Type B pancreatic cell (in vitro differentiated cells): ENCODE measurements at places on chromosomes 5 and 9.
A peak's percentile ranks its signal among the peaks of the same experiment; 100 is the strongest.

GRCh38 chr5:140273401-140273877 is 29.5 kb downstream of the PFDN1 start:
- peaks cover 25% of the 10 kb centered on the region for H3K36me3 ChIP-seq
- no peak overlapping the region for H3K4me3 ChIP-seq
- DNase-seq: no peak
- no peaks in the 10 kb centered on the region for H3K27me3 ChIP-seq
- H3K27ac ChIP-seq: no peak overlapping the region

GRCh38 chr5:56160723-56161438 is 72.2 kb downstream of the ANKRD55 start:
- peaks cover 42% of the 10 kb centered on the region for H3K4me1 ChIP-seq
- H3K27me3 ChIP-seq: no peaks in the 10 kb centered on the region
- no peaks in the 10 kb centered on the region for H3K36me3 ChIP-seq

DNA sequence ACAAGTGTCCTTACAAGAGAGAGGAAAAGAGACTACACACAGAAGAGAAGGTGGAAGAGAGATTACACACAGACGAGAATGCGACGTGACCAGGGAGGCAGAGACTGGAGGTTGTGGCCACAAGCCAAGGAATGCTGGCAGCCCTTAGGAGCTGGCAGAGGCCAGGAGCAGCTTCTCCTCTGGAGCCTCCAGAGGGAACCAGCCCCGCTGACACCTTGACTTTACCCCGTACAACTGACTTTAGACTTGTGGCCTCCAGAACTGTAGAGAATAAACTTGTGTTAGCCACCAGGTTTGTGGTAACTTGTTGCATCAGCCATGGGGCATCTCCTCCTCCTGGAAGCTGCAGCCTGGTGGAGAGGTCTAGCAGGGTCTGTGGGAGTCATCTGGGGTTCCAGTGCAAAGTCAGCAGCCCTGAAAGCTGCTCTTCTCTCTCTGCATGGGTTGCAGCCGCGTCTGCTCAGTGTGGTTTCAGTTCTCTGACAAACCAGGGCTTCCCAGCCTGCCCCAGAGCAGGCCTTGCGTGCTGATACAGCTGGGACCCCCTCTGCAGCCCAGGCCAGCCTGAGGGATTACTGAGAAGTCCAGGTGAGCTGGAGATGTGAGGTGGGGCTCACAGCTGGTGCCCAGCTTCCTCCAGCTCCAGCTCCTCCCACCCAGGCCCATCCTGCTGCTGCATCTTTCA is 30.8 kb upstream of the CNOT6 start:
- H3K27ac ChIP-seq: no peak overlapping the region
- H3K27me3 ChIP-seq: no peaks in the 10 kb centered on the region
- H3K4me1 ChIP-seq: no peaks in the 10 kb centered on the region
- H3K36me3 ChIP-seq: no peaks in the 10 kb centered on the region
- H3K4me3 ChIP-seq: no peak overlapping the region

- no peaks in the 10 kb centered on the region for H3K27me3 ChIP-seq
- no peak overlapping the region for H3K27ac ChIP-seq
- peaks cover 12% of the 10 kb centered on the region for H3K36me3 ChIP-seq
- DNase-seq: no peak
- no peaks in the 10 kb centered on the region for H3K4me1 ChIP-seq
Observed at GRCh38 chr5:9245071-9245470, 300.8 kb downstream of the SEMA5A start.

DNA sequence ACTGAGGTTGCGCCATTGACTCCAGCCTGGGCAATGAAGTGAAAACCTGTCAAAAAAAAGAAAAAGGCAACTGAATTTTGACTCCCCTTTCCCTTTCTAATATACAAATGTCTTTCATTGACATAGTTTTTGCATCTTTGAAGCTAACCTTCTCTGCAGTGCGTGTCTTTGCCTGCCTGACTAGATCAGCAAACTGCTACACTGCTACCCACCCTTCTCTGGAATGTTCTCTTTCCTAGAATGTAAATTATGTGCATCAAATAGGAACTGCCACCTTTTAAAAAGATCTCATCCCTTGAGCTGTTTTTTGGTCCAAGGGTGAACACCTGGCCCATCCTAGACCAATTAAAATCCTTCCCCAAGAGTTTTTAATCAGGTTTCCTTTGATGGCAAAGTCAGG is 127.6 kb downstream of the SLC28A3 start:
- peak overlapping the region; percentile 66 for H3K27ac ChIP-seq
- H3K27me3 ChIP-seq: no peaks in the 10 kb centered on the region
- H3K4me1 ChIP-seq: no peaks in the 10 kb centered on the region
- no peak for DNase-seq
- H3K4me3 ChIP-seq: no peak overlapping the region

DNA sequence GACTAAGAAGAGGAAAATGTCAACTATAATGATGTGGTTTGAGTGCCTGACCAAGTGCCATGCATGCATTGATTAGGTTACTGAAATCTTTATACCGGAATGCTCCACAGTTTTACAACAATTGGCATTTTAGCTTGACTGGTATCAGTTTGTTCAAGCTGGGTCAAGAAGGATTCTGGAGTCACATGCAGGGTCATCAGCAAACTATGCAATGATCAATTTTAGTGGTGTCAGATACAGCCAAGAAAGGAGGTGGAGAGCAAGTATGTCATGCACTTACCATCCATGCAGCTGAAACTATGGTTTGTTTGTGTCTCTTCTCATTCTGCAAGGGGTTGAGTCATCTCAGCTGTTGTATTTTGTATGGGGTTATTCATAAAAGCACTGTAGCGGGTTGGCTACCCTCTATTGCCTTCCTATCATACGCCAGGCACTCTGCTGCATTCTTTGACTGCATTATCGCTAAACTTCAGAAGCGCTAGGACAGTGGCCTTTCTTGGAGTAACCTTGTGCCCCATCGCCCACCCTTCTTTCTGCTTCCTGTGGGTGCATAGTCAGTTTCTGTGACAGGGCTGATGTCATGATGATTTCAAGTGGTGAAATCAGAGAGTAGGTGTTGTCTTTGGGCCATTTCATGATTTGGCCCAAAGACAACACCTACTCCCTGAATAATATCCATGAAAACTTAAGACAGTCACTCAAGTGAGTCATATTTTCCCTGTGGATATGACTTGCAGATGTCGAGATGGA is 145.4 kb downstream of the MTX3 start:
- H3K27ac ChIP-seq: no peak overlapping the region
- peaks cover 61% of the 10 kb centered on the region for H3K27me3 ChIP-seq
- no peaks in the 10 kb centered on the region for H3K36me3 ChIP-seq
- H3K4me3 ChIP-seq: no peak overlapping the region

DNA sequence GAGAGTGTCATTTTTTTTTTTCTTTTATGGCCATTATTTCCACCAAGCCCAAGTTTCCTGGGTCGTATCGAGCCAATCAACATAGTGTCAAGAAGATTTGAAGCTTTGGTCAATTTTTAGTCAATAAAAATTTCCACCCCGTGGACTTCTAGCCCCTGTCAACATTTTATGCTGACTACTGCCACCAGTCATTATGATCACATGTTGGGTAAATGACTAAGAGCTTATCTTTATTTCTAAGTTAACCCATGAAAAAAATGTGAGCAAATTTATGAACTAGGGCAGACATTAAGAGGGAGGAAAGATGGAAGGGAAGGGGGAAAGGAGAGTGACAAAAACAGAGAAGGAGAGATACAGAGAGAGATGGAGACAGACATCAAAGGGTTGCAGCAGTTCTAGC is 143.5 kb upstream of the ALDH1B1 start:
- DNase-seq: no peak
- no peak overlapping the region for H3K27ac ChIP-seq
- H3K27me3 ChIP-seq: no peaks in the 10 kb centered on the region
- no peaks in the 10 kb centered on the region for H3K36me3 ChIP-seq
- H3K4me1 ChIP-seq: peaks cover 12% of the 10 kb centered on the region
